ENCODE measurements at places on chromosomes 3 and 15.

- DNase-seq, result peak; percentile 7
Observed at GRCh38 chr3:23949784-23950183, 4.7 kb downstream of the NR1D2 start.

DNA sequence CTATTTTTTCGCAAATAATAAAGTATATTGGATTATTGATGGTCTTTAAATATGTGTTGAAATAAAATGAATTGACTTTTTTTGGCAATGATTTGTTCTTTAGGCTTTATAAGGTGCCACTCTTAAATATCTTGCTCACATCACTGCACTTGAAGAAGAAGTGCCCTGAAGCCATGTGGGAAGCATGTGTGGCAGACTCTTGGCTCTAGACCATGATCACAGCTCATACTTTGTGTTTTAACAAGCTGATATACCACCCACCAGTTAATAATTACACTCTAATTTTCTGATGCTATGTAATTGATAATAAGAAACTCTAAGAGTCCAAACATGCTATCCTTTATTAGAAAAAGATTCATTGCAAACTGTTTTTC is 52.1 kb upstream of the TGFBR2 start:
- DNase-seq, result no peak

GRCh38 chr3:47452453-47453215 is 23.1 kb downstream of the SCAP start:
- no peak for DNase-seq

DNA sequence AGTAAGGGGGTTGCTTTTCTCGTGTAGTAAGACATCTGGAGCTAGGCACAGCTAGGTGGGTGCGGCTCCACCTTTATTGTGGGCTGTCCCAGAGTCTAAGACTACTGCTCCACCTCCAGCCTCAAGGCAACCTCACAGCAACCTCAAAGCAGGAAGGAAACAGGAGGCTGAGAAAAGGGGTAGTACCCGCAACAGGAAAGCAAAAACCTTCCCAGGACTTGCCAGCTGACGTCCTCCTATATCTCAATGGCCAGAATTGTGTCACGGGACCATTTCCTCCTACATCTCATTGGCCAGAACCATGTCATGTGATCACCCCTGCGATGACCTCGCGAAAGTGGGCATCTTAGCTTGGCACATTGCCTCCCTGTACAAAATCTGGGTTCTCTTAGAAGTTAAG is 4.3 kb upstream of the GPR160 start:
- no peak for DNase-seq

DNA sequence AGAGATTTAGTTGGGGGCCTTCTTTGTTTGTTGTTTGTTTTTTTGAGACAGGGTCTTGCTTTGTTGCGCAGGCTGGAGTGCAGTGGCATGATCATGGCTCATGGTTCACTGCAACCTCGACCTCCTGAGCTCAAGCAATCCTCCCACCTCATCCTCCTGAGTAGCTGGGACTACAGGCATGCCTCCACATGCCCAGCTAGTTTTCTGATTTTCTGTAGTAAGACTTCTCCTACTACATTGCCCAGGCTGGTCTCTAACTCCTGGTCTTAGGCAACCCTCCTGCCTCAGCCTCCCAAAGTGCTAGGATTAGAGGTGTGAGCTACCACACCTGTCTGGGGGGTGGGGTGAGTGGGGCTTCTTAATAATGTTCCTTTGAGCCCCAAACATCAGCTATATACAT is 148.3 kb upstream of the ADAMTS9 start:
- DNase-seq, result no peak

- no peak for DNase-seq
Observed at GRCh38 chr3:120928991-120929390, 21.0 kb downstream of the STXBP5L start.

- DNase-seq, result no peak
Observed at GRCh38 chr3:61847784-61848462, 286.6 kb downstream of the PTPRG start.

GRCh38 chr3:4674216-4674615 is 181.1 kb downstream of the ITPR1 start:
- DNase-seq, result no peak

DNA sequence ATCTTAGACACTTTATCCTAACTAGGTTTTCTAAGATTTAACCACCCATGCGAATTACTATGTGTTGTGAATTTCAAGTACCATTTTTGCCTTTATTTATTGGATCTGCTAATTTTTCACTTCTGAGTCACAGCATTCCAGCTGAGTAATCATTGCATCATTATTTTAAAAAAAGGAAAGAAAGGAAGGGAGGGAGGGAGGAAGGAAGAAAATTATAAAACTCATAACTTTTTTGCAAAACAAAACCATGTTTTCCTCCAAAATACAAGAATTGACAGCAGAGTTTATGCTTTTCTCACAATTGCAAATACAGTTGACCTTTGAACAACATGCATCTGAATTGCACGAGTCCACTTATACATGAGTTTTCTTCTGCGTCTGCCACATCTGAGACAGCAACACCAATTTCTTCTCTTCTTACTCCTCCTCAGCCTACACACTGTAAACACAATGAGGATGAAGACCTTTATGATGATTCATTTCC is 651.4 kb upstream of the NECTIN3 start:
- DNase-seq, result no peak

DNA sequence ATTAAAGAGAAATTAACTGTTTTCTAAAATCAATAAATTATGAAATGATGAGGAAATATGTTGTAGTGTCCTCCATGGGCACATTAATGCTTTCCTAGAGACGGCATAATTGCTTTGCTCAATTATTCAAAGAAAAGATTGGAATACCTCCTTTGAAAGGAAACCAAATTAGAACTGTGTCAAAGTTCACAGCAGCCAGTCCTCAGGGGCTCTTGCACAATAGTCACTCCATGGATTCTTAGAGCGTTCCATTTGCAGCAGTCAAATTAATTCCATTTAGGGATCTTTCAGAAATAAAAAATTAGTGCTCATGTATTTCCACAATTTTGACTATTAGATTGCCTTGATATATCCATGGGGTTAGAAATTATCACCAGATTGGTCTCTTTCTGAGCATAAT is 841.6 kb upstream of the DPPA4 start:
- DNase-seq, result no peak

DNA sequence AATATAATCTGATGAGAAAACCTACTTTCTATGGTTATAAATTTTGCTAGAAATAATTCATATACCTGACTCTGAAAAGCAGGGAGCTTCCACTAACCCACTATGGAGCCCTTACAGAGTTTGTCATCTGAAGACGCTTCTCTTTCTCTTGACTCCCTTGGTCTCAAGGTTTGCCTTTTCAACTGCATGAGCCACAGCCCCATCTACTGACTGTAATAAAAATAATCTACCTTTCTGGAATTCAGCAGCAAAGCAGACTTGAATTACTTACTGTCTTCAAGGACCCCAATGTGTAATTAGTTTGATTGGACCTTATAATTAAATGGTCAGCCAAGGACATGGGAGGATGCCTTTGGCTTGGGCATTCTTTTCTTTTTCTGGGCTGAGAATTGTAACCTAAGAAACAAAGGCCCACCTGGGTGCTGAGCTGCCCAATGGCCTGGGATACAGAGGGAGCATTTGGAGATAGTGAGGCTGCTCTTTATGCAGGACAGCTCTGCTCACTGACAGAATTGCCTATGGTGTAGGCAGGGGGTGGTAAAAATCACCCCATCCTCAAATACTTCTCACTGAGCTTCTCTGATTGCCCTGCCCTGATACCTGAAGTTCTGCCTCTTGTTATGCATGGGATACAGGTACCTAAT is 178.6 kb upstream of the TRIM42 start:
- DNase-seq, result peak; percentile 64

DNA sequence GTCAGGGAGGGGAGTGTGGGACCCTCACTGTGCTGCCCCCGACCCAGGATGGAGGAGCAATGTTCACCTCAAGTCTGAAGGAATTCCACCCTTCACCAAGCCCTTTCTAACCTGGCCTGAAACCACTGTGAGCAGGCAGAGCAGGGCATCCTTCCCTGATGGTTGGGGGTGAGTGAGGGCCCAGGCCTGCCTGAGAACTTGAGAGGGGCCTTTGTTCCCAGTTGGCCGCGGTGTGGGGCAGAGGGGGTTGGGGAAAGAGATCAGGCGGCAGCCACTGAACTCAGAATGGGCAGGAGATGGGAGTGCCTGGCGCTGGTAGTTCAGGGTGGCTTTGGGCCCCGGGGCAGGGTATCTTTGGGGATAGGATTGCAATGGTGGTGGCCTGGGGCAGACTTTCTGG is 103.5 kb upstream of the RPL32 start:
- DNase-seq, result no peak

DNA sequence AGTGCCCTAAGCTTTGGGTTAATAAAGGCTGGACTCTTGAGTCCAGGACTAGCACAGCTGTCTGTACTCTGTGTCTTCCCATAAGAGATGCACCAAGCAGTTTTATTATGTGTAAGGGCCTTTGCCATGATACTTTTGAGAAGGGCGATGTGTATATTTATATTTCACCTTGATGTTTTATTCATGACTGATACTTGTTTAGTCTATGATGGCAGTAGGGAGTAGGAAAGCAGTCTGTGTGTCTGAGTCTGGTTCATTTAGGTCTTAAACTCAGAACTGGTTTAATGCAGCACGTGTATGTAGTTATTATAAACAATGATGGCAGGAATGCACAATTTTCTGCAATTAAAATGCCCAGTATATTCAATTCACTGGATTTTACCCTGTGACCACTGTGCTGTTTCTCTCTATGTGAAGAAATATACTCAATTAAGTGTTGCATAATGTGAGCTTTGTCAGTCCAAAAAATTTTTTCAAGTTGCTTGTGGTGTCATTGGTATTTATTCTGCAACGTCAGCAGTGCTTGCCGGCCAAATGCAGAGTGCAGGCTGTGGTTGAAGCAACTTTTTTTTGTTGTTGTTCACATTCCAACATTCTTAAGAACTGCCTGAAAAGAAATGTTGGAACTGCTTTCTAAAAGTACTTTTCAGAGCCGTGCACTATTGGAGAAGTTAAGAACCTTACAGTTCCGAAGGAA is 423.7 kb upstream of the SEMA6D start:
- no peak for DNase-seq

- DNase-seq, result no peak
Observed at GRCh38 chr3:64186667-64187064, 38.6 kb downstream of the PRICKLE2 start.

DNA sequence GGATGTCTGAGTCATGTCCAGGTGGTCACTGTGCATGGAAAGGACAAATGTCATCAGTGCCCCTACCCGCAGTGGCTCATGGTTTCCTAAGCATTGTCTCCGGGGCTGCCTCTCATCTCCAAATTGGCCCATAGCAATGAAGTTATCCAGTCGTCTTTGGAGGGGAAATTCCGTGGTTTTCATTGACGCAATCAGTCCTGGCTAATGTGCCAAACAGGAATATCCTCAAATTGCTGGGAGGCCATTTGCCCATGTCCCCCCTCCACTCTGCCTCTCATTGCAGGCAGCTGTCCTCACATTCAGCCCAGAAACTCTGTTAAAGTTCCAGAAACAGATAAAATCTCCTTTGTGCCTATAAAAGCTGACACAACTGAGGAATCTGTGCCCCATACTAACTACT is 81.6 kb downstream of the MCTP2 start:
- no peak for DNase-seq

GRCh38 chr3:164479406-164479805 is 598.9 kb downstream of the SI start:
- no peak for DNase-seq

GRCh38 chr3:48684480-48685143 is 1.1 kb downstream of the NCKIPSD start:
- no peak for DNase-seq

GRCh38 chr3:46414739-46415138 is 7.7 kb downstream of the CCRL2 start:
- no peak for DNase-seq

DNA sequence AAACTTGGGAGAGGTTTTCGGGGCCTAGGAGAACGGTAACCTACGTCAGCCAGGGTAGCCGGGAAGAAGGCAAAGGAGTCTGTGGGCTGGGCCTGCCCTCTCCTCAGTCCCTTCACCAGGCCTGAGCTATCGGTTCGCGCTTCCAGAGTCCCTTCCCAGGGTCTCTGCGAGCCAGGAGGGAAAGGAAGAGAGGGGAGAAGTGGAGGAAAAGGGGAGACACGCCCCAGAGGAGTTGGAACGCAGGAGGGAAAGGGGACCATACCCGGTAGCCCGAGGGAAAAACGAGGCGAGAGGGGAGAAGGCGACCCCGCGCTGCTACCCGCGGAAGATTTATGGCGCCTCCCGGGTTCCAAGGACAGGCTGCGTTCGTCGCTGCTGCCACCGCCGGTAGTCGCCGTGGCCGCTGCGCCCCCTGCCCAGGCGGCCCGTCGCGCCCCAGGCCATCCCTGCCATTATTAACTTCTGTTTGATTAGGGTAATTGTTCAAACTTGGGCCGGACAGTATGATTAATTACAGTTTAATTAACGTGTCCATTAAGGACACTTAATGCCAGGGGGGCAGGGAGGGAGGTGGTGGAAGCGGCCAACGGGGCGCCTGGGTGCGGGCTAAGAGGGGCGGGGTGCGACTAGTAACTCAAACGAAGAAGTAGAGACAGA is 3.4 kb upstream of the SKOR1 start:
- peak; percentile 80 for DNase-seq

DNA sequence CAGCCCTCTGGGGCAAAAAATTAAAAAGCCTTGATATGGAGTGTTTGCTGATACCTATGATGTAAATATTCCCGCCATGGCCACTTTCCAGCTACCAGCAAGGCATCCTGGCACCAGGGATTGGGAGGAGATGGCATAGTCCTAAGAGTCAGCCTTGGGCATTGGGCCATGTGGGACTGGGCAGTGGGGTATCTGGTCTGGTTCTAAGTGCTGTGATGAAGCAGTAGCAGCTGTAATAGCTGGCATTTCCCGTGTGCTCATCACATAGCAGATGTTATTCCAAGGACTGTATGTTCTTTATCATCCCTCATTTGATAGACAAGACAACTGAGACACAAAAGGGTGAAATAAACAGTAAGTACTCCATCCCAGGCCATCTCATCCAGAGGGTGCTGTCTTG is 6.9 kb upstream of the SACM1L start:
- DNase-seq, result no peak

- DNase-seq, result no peak
Observed at GRCh38 chr3:195189821-195190220, 81.1 kb downstream of the XXYLT1 start.

DNA sequence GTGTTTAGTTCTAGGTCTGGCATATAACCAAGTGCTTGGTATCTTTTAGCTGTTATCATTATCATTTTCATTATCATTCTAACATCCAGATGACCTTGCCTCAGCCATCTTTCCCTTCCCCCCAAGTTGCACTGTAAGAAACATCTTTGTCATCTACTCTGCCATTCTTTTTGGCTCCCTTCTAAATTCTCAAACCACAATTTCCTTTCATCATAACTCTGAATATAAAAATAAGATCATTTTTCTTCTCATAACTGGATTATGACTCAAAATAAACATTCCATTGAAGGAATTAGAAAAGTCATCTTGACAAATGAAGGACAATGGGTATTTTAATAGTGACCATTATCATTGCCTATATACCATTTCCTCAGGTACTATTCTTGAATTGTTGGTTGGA is 786.2 kb downstream of the AGBL1 start:
- DNase-seq, result no peak

- peak; percentile 58 for DNase-seq
Observed at GRCh38 chr3:27633224-27633545, 88.9 kb downstream of the EOMES start.
